Stimulated activated CD4-positive, alpha-beta T cell treated with anti-CD3 and anti-CD28 coated beads, Interleukin-12 subunit alpha, Interleukin-12 subunit beta, amount 100 ng/mL, for 4 hours (primary cell): ENCODE measurements at places on chromosomes 4 and X.

GRCh38 chrX:151167791-151168345, 8.5 kb upstream of the GPR50 start:
- no peak for DNase-seq

DNA sequence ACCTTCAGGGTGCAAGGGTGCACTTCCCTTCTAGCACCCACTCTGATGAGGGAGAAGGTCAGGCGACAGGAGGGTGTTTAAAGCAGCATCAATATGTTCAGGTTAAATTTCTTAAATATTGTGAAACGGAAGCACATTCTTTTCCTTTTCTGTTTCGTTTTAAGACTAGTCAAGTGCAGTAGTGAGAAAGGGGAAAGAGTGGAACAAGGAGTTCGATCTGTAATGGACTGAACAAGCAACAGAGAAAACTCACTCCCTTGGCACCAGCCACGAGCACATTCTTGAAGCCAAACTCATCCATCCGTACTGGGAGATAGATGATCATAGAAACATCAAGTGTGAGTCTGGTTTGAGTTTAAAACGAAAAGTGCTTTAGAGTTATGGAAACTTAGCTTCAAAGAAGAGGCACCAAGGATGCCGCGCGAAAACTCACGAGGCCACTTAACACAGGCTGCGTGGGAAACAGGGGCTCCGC, 815 bp downstream of the FAM53A start:
- no peak for DNase-seq

DNA sequence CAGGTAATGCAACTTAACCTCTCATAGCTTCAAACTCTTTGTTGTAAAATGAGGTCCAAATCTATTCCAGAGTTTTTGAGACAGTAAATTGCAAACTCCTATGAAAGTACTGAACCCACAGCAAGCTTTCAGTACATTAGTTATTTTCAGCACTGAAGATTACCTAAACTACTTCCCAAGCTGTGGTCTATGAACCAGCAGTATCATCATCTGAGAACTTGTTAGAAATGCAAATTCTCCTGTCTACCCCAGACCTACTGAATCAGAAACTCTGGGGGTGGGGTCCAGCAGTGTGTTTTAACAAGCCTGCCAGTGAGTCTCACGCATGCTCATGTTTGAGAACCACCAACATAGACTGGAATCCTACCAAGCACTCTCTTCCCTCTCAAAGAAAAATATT, 5.7 kb upstream of the CASP6 start:
- DNase-seq: no peak

GRCh38 chr4:75653845-75654503, 19.2 kb downstream of the G3BP2 start:
- DNase-seq: no peak

DNA sequence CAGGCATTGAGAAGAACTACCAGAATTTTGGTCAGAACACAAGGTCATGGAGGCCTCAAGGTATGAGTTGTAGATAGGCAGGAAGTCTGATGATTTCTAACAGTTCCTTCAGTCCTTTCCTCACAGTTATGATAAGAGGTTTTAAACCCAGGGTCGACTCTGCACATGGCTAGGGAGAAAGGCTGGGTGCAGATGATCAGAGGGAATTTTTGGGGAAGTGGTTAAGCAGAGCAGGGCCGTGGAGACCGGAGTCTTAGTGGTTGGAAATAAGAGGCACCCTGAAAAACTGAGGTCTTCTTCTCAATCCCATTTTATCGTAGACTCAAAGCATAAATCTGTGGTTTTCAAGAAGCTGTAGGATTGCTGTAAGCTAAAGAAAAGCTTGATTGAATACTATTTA, 118.5 kb upstream of the ANK2 start:
- DNase-seq: no peak

DNA sequence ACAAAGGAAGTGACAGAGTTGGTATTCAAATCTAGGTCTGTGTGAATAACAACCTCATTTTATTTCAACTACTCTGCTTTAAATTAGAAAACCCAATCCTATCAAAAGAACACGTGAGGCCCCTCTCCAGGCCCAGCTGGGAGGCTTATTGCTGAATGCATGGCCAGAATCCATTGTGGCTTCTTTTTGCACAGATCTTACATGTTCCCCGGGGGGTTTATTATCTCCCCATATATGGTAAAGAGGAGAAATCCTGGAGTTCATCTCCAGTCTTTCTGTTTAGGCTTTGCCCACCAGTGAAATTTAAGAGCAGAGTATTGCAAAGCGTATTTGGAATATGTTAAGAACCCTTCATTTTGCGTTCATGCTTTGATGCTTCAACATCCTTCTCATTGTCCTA, 655.6 kb downstream of the IL1RAPL1 start:
- no peak for DNase-seq

- DNase-seq: no peak
Measured at GRCh38 chrX:19883878-19884277, 3.5 kb downstream of the SH3KBP1 start.

DNA sequence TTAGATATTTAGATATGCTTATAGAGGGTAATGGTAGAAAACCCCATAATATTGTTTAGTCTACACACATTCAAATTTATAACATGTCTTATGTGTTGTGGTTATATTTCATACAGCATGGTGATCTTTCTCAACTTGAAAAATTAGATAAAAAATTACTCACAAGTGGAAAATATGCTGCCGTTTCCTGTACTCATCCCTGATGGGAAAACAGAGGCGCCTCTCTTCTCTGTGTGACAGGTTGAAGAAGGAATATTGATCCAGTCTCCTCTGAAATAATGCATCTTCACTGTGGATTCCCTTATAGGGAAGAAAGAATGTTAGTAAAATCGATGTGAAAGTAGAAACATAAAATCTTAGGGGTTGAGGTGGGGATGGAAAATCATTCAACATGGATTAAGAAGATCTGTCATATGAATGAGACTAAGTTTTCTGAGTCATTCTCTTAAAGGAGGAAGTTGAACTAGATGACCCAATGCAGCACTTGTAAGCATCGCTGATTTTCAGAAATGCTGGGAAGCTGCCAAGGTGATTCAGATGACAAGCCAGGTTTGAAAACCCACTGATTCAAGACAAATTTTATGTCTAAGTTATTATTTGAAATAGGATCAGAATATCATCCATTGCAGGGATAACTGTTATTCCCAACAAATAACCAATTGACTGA, 70.7 kb downstream of the ANKRD50 start:
- DNase-seq: no peak

DNA sequence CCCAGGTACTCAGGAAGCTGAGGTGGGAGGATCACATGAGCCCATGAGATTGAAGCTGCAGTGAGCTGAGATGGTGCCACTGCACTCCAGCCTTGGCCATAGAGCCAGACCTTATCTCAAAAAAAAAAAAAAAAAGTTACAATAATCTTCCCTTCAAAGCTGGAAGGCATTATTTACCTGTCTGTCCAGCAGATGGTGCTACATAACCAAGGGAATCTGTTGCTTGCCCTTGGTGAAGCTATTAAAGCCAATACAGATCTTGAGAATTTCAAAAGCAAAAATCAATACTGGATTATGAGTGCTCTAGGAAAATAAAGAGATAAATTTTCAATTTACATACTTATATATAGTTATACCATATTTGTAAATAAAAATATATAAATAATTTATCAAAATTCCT, 25.9 kb downstream of the PKD2 start:
- DNase-seq: no peak

- no peak for DNase-seq
Measured at GRCh38 chr4:77854431-77855111, 8.1 kb upstream of the MRPL1 start.

- DNase-seq: peak; percentile 57
Measured at GRCh38 chr4:152100379-152101201, 339.8 kb upstream of the GATB start.

DNA sequence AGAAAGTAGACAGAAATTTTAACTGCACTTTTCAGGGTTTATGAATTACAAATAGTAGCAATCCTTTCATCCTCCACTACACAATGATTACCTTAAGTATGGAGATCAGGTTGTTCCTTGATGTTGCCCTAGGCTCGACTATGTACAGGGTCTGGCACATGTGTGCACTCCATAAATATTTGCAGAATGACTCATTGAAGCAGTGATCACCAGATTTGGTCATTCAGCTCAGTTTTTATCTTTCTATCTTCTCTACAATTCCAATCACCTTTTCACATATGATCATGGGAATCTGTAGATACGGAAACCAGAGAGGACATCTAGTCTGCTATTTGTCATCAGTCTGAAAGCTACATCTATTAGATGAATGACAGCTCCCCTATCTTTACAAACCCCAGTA, 171.7 kb upstream of the HCCS start:
- DNase-seq: no peak

- DNase-seq: no peak
Measured at GRCh38 chr4:83569987-83570386, 34.1 kb downstream of the GPAT3 start.

- DNase-seq: no peak
Measured at GRCh38 chr4:64399313-64400109, 9.7 kb downstream of the TECRL start.

- no peak for DNase-seq
Measured at GRCh38 chrX:21840193-21840545, 752 bp downstream of the MBTPS2 start.

DNA sequence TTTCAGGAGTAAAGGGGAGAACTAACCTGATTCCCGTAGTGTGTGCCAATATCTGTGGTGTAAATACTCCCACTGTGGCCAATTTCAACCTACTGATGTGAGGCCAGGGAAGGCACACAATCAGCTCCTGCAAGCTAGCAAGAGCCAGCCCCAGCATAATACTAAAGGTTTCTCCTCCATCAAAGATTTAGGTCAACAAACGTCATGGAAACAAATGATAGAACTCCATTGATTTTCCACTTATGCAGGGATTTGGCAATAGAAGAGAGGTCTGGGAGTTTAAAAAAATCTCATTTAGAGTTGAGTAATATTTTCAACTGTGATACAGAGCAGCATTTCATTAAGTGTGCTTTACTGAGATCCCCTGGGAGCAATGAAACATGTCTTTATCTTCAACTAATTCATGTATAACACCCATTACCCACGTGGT, 15.8 kb upstream of the VEGFD start:
- DNase-seq: no peak

DNA sequence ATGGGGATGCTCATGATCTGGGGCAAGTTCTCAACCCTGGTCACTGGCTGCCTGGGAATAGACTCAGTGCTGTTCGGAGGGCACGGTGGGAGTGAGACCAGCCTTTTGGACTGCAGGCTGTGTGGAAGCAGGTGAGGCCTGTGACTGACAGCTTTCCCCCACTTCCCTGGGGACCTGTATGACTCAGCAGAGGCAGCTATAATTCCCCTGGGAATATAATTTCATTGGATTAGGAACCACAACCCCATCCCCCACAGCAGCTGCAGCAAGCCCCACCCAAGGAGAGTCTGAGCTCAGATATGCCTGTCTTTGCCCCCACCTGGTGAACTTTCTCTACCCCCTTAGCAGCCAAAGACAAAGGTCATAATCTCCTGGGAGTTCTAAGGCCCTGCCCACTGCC, 408.6 kb downstream of the PPP3CA start:
- no peak for DNase-seq
